ENCODE measurements at places on chromosomes 5 and 9.

- DNase-seq: peak; percentile 3
Measured at GRCh38 chr5:760363-761058, 24.0 kb downstream of the ZDHHC11B start.

DNA sequence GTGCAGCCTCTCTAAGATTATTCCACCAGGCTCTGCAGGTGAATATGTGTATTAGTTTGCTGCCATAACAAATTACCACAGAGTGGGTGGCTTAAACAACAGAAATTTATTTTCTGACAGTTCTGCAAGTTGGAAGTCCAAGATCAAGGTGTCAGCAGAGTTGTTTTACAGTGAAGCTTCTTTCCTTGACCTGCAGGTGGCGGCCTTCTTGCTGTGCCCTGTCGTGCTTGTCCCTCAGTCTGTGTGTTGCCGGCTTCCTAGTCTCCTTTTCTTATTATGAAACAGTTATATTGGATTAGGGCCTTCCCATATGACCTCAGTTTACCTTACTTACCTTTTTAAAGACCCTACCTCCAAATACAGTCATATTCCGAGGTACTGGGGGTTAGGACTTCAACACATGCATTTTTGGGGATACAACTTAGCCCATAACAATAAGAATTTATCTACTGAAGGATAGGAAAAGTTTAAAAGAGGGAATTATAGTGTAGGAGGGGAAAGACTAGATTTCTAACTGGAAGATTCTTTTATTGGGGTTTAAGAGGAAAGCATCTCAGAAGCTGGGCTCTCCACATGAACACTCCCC is 97.4 kb downstream of the OSTF1 start:
- DNase-seq: peak; percentile 48

- no peak for DNase-seq
Measured at GRCh38 chr9:19947996-19948395, 159.2 kb upstream of the SLC24A2 start.

DNA sequence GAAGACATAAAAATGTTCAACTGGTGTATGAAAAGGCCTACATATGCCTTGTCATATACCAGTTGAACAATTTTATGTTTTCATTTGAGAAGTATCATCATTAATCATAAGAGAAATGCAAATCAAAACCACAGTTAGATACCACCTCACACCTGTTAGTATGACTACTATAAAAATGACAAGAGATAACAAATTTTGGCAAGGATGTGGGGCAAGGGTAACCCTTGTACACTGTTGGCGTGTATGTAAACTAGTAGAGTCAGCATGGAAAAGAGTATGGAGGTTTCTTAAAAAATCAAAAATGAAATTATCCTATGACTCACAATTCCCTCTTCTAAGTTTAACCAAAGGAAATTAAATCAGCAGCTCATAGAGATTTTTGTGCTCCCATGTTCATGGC is 250.4 kb upstream of the ST8SIA4 start:
- no peak for DNase-seq

DNA sequence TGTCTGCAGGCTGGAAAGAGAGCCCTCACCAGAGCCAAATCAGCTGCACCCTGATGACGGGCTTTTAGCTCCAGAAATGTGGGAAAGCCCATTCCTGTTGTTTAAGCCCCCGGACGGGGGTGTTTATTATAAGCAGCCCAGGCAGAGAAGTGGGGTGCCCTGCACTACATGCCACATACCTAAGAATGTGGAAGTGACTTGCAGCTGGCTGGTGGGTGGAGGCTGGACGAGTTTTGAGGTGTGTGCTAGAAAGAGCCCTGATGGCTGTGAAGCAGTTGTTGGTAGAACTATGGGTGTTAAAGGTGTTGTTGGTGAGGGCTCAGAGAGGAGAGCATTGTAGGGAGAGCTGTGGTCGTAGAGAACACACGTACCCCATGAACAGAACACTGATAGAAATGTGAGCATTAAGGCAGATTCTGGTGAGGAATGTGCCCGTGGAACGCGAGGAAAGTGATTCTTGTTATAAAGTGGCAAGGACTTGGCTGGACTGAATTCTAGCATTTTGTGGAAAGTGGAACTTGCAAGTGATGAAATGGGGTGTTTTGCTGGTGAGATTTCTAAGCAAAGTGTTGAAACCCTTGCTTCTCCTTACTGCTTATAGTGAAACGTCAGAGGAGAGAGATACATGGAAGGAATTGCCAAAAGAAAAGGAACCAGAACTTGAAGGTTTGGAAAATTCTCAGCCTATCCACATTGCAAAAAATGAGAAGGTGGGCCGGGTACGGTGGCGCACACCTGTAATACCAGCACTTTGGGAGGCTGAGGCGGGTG is 38.9 kb downstream of the AHRR start:
- no peak for DNase-seq

DNA sequence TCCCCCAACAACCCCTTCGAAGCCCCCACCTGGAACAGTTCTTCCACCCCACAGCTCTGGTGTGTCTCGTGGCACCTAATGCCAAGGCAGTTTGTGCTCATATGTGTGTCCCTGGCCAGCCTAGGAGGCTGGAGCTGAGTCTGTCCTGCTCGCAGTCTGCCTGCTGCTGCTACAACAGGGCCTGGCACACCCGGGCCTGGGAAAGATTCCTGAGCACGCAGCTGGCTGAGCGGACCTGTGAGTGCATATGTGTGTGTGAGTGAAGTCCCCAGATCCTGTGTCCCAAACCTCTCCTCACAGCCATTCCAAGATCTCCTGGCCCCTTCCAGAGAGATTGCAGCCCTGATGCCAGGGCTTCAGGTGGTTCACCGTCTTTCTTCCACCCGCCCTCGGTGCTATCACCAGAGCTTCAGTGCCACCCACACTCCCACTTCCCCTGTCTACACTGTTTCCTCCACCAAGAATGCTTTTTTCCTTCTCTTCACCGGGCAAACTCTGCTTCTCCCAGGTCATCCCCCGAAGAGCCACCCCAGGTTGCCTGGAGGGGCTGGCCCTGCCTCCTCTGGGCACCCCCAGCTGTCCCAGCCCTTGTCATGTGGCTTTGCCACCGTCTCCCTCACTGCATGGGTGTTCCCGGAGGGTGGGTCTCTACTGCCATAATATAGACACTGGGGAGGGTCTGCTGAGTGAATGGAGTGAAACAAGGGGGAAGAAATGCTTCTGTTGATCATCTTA is 28.4 kb downstream of the LMX1B start:
- DNase-seq: no peak

DNA sequence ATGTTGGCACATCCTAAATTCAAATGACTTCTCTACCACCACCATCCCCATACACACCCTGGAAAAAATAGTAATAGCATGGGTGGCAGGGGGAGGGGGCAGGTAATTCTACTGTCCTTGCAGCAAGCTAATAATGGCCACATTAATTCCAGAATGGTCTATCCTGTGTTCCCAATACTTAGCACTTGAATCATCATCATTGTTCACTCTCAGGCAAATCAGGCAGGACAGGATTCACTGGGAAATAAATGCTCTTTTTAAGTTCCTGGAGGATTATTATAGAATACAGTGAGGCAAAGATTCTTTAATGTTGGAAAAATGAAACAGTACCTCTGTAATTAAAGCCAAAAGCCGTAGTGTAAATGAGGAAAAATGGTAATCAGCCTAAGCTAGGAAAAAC is 254.5 kb downstream of the ARRDC3 start:
- DNase-seq: no peak

DNA sequence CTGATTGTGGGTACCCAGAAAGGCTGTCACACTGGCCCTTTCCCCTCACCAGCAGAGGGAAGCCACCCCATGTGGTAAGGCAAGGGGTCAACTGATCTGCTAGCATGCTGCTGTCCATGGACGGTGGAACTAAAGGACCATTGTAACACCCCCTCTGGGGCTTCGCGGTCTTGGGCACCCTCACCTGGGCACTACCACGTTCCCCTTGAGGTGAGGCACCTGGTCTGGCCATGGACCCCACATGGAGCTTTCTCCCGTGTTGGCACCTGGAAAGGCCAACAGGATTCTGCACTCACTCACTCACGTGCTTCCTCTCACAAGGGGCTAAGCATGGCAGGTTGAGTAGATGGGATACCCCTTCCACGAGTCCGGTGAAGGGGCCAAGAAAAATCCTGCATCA is 72.0 kb upstream of the RFX3 start:
- DNase-seq: no peak

GRCh38 chr5:16135506-16135905 is 44.1 kb downstream of the MARCHF11 start:
- DNase-seq: no peak

DNA sequence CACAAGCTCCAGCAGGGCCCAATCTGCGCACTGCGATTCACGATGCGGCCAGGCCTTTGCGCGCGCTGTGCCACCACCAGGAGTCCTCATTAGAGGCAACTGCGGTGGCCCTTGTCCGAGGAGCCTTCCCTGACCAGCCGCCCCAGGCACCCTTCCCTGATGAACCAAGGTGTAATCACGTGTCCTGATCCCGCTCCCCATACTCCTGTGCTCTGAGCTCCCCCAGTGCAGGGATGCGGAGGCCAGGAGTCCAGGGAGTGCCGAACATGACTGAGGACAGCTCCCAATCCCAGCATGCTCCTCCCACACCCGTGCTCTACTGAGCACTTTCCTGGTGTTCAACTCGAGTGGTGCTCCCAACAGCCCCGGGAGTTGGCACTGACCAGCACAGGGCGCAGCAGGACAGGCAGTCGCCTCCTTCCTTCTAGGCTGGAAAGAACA is 134.8 kb downstream of the ZNF354C start:
- no peak for DNase-seq

DNA sequence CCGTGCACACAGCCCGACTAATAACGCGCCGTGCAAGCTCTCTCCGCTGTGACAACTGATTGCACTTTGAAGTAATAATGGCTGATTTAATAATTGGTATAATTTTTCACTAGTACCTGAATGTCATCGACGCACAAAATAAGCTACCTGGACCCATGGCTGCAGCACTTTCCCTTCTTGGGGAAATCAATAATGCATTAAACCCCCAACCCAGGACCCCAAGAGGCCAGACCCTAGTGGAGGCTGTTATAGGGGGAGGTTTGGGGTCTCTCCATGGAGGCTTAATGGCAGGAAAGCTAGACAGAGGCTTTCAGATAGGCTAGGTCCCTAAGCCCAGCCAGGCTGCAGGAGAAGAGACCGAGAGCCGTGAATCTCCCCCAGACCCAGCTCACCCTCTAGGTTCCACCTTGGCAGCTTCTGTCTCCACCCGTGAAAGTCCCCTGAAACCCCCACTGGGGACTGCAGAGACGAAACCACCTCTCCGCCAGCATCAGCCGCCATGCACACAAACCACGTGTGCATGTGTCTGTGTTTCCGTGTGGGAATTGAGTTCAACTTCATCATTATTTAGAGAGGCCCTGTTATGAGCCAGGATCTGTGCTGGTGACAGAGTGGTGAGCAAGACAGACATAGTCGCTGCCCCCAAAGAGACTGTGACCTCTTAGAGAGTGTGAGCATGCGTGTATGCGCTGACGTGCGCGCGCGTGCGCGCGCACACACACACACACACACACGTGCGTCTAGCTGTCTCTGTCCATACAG is 168.6 kb upstream of the MVB12B start:
- DNase-seq: no peak

GRCh38 chr9:116646661-116647514 is 40.2 kb upstream of the TRIM32 start:
- no peak for DNase-seq

- no peak for DNase-seq
Measured at GRCh38 chr9:77956555-77956954, 75.1 kb downstream of the GNAQ start.

DNA sequence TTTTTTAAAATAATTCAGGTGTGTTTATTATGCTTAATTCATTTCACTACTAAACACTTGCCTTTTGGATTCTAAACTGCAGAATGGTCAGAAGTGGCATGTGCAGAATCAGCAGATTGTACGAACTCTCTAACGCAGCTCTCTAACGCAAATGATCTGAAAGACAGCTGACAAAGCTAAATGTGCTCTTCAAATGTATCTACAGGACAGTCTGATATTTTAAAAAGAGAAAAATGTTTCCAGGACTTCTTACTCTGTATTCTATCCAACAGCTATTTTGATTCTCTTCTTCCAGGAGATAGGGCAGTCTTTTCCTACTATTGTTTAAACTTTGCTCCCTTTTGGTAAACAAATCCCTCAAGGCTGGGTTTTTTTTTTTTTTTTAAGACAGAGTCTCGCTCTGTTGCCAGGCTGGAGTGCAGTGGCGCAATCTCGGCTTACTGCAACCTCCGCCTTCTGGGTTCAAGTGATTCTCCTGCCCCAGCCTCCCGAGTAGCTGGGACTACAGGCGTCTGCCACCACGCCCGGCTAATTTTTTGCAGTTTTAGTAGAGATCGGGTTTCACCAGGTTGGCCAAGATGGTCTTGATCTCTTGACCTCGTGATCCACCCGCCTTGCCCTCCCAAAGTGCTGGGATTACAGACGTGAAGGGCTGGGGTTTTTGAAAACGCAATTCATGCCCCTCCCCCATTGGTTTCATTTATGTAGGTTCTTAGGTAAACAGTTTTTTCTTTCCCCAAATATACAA is 1.2 kb downstream of the NMRK1 start:
- no peak for DNase-seq

GRCh38 chr9:126127591-126127990 is 199.0 kb upstream of the MVB12B start:
- no peak for DNase-seq

DNA sequence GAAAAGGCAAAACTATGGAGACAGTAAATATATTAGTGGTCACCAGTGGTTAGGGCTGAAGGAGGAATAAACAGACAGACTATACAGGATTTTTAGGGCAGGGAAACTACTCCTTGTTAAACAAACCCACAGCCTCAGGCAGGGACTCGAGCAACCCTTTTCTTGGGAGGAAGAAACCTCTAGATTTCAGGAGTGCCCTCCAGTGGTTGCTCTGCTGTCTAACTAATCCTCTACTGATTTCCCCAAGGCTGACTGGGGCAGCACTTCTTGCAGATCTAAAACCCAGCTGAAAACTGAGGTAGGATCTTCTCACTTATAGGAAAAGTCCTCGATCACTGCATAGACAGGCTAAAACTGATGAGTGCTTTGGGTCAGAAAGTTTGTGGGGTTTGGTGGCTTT is 176.8 kb downstream of the ISOC1 start:
- DNase-seq: no peak

DNA sequence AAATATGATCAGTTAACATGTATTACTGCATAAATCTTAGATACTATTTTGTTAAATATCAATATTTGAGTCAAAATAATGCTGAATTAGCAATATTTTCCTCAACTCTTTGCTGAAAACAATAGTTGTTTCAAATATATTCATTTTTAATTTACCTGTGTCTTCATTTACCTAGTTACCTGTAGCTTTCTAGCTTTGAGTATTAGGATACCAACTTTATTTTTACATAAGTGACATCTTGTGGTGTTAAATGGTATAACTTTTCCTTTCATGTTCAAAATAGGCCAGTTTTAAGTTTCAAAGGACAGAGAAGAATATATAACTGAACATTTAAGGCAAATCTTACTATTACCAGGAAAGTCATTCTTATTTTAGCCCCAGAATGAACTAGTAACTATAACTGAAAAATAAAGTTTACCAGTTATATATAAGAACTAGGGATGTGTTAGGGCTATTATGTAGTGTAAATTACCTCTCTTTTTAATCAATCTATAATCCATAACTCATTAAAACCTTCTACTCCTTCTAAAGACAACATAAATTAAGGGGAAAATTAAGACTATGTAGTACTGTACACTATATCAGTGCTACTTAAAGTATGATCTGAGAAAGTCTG is 25.3 kb downstream of the AP3B1 start:
- DNase-seq: no peak
